CD4-positive, CD25-positive, alpha-beta regulatory T cell (primary cell): ENCODE measurements at places on chromosomes 6 and 20. TPM values are rescaled to one million over a fixed set of nuclear protein-coding genes. Genes with fewer than 3 reads are reported as not detected.

PNPLA1 gene
- not detected for polyA plus RNA-seq

SALL4 gene
- not detected for polyA plus RNA-seq

SULF2 gene
- 0.33 TPM for polyA plus RNA-seq

DOK5 gene
- not detected for polyA plus RNA-seq

TAP2 gene
- 36.0 TPM for polyA plus RNA-seq

VSTM2L gene
- not detected for polyA plus RNA-seq

TUBB2A gene
- polyA plus RNA-seq: 6.5 TPM

TRAPPC3L gene
- not detected for polyA plus RNA-seq

CGA gene
- polyA plus RNA-seq: not detected
